ENCODE measurements at places on chromosomes 5 and 9.

DNA sequence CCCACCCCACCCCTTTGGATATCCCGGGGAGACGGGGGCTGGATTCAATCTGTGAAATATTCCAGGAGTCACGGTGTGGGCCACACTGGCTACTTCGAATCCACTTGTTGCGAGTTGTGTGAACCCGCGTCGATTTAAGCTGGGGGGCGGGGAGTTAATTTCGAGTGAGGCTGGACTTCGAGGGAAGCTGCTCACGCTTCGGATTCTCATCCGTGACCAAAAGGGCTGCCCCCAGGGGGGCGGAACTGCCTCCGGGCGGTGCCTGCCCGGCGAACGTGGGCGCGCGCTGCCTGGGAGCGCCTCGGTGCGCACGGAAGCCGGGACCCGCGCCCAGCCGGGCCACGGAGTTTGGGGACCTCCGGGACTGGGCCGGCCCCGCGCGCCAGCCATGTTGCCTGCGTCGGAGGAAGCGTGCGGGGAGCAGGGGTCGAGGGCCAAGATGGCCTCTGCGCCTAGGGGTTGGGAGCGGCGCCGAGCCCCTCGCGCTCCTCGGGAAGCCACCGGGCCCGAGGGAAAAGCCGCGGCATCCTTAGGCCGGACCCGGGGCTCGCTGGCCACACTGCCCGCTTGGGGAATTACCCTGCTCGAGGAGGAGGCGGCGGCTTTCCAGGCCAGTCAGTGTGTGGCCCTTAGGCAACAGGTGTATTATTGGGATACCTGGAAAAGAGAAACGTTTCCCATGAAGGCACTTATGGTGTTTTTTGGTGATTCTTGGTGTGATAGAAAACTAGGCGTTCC is 975 bp downstream of the OCLN start:
- no peak overlapping the region for H3K27ac ChIP-seq
- H3K4me3 ChIP-seq: peak overlapping the region; percentile 64
- ATAC-seq: peak; percentile 16
- H3K27me3 ChIP-seq: peaks cover 38% of the 10 kb centered on the region
- H3K36me3 ChIP-seq: no peaks in the 10 kb centered on the region
- H3K4me1 ChIP-seq: no peaks in the 10 kb centered on the region

DNA sequence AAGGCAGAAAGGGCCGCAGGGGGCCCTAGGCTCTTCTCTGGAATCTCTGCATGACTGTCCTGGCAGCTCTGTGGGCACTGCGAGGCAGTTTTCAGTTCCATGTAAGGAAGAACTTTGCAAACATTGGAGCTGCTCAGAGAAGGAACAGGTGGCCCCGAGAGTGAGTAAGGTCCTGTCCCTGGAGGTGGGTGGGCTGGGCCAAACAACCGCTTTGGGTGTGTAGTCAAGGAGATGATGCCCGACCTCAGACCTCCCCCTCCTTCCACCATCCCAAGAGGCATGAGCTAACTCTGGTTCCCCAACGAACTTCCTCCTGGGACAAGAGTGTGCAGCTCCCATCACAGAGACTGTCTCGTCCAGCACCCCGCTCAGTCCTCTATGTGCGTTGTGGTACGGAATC is 20.5 kb downstream of the CSF1R start:
- H3K4me1 ChIP-seq: peaks cover 6% of the 10 kb centered on the region
- ATAC-seq: no peak
- no peaks in the 10 kb centered on the region for H3K36me3 ChIP-seq
- no peaks in the 10 kb centered on the region for H3K27me3 ChIP-seq

GRCh38 chr9:110887276-110887675 is 151.0 kb downstream of the LPAR1 start:
- ATAC-seq: no peak
- no peaks in the 10 kb centered on the region for H3K4me1 ChIP-seq
- no peak overlapping the region for H3K4me3 ChIP-seq
- no peaks in the 10 kb centered on the region for H3K27me3 ChIP-seq
- H3K36me3 ChIP-seq: no peaks in the 10 kb centered on the region
- H3K27ac ChIP-seq: no peak overlapping the region

DNA sequence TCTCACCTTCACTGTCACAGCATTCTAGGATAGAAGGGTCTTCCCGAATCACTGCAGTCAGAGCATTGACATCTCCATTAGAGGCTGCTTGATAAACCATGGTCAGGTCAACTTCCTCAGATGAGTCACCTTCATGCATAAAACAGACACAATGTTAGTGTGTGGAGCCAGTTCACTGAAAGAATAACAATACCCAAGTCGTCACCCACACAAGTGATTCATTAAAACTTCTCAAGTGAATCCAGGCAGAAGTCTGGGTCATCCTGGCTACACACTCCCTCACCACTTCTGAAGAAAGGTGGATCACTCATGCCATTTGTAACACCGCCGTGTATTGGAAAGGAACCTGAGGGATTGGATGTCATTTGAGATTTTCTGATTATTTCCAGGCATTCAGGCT is 49.6 kb downstream of the ANKRD55 start:
- H3K36me3 ChIP-seq: no peaks in the 10 kb centered on the region
- H3K4me3 ChIP-seq: no peak overlapping the region
- peak; percentile 54 for ATAC-seq
- no peaks in the 10 kb centered on the region for H3K27me3 ChIP-seq

DNA sequence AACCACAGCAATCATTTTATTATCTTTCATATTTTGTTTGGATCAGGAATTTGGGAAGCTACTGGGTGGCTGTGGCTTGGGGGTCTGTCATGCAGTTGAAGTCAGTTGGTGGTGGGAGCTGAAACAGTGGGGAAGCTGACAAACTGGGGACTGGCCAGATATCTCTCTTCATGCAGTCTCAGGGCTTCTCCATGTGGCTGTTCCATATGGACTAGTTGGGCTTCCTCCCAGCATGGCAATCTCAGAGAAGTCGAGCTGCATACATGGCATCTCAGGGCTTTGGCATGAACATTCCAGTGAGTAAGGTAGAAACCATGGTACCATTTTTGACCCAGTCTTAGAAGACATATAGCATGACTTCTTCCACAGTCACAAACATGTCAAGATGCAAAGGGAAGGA is 274.8 kb downstream of the ENC1 start:
- no peaks in the 10 kb centered on the region for H3K36me3 ChIP-seq
- no peaks in the 10 kb centered on the region for H3K4me1 ChIP-seq
- H3K4me3 ChIP-seq: no peak overlapping the region
- H3K27ac ChIP-seq: no peak overlapping the region
- H3K27me3 ChIP-seq: peaks cover 4% of the 10 kb centered on the region
- ATAC-seq: no peak

DNA sequence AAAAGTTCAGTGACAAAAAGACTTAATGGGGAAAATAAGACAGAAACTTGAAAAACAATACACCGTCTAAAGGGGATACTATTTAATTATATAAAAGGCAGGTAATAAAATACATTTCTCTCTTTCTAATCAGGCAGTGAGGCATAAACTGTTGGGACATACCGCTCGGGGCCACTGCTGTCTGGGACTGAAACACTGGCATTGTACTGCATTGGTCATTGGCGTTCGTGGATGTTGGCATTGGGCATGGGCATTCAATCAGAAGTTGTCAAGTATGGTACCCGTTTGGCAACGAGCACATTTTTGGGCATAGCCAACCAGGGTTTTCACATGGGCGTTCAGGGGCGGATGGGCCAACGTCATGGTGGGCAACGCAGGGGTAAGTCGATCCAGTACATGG is 4.7 kb downstream of the HNRNPK start:
- peaks cover 100% of the 10 kb centered on the region for H3K36me3 ChIP-seq
- H3K4me3 ChIP-seq: peak overlapping the region; percentile 89
- H3K27me3 ChIP-seq: no peaks in the 10 kb centered on the region
- peaks cover 41% of the 10 kb centered on the region for H3K4me1 ChIP-seq

DNA sequence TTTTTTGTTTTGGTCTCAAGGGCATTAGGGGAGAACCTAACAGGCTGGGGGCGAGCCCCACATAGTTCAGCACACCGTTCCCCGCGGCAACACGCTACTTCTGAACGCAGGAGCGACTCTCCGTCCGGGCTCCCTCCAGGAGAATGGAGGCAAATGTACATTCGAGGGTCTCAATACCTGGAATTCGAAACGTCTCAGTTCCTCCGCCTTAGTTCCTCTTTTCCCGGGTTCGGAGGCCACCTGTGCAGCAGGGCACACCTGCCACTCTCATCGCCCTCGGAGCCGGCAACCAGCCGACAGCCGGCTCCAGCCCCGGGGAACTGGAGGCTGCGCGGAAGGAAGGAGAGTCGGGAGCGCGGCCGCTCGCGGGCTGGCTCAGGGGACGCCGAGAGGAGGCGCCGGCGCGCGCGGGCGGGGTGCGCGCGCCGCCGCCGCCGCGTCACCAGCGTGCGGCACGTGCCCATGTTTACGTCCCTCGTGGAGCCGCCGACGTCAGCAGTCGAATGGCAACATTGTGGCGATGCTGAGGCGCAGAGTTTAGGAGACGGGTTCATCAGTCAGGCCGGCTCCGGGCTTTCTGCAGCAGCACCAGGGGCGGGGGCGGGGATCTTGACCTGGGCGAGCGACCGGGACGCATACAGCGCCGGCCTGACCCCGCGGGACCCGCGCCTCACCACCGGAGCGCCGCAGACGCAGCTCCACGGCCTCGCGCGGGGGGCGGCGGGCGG is at the start of gene JMY:
Gene JMY (plus strand): TSS at position 498 of the 728 bp plus-strand sequence. CDS start 520 bp downstream, outside the sequence.
- no peaks in the 10 kb centered on the region for H3K27me3 ChIP-seq
- peak; percentile 76 for ATAC-seq
- peak within 1 kb of the TSS; percentile 86 for H3K4me3 ChIP-seq
- H3K4me1 ChIP-seq: peaks cover 6% of the 10 kb centered on the region
- H3K27ac ChIP-seq: peak within 1 kb of the TSS; percentile 98
- H3K36me3 ChIP-seq: peaks cover 23% of the 10 kb centered on the region

GRCh38 chr5:179798144-179798770 is 4.5 kb downstream of the LTC4S start:
- no peak overlapping the region for H3K27ac ChIP-seq
- H3K4me3 ChIP-seq: no peak overlapping the region
- no peaks in the 10 kb centered on the region for H3K27me3 ChIP-seq
- ATAC-seq: no peak

GRCh38 chr9:36873247-36873875 is 160.7 kb downstream of the PAX5 start:
- H3K4me3 ChIP-seq: no peak overlapping the region
- ATAC-seq: peak; percentile 91
- H3K4me1 ChIP-seq: no peaks in the 10 kb centered on the region
- H3K27ac ChIP-seq: no peak overlapping the region
- H3K36me3 ChIP-seq: no peaks in the 10 kb centered on the region

- no peak overlapping the region for H3K4me3 ChIP-seq
- no peaks in the 10 kb centered on the region for H3K36me3 ChIP-seq
- H3K4me1 ChIP-seq: no peaks in the 10 kb centered on the region
Observed at GRCh38 chr5:14184725-14185124, 41.6 kb downstream of the TRIO start.

- no peaks in the 10 kb centered on the region for H3K27me3 ChIP-seq
- H3K27ac ChIP-seq: no peak overlapping the region
- H3K4me3 ChIP-seq: no peak overlapping the region
- H3K36me3 ChIP-seq: no peaks in the 10 kb centered on the region
- H3K4me1 ChIP-seq: no peaks in the 10 kb centered on the region
Observed at GRCh38 chr5:19241690-19242089, 746.3 kb downstream of the CDH18 start.

GRCh38 chr5:176353533-176353932 is 8.0 kb downstream of the KIAA1191 start:
- H3K27me3 ChIP-seq: no peaks in the 10 kb centered on the region
- peaks cover 100% of the 10 kb centered on the region for H3K36me3 ChIP-seq
- ATAC-seq: no peak
- H3K27ac ChIP-seq: no peak overlapping the region

GRCh38 chr9:7561527-7562080 is 238.0 kb downstream of the DMAC1 start:
- no peak overlapping the region for H3K4me3 ChIP-seq
- H3K36me3 ChIP-seq: no peaks in the 10 kb centered on the region
- ATAC-seq: no peak

GRCh38 chr5:127410959-127411358 is 106.5 kb upstream of the PRRC1 start:
- ATAC-seq: peak; percentile 32
- H3K4me1 ChIP-seq: no peaks in the 10 kb centered on the region
- H3K4me3 ChIP-seq: no peak overlapping the region
- no peaks in the 10 kb centered on the region for H3K36me3 ChIP-seq
- H3K27ac ChIP-seq: no peak overlapping the region
- peaks cover 15% of the 10 kb centered on the region for H3K27me3 ChIP-seq

DNA sequence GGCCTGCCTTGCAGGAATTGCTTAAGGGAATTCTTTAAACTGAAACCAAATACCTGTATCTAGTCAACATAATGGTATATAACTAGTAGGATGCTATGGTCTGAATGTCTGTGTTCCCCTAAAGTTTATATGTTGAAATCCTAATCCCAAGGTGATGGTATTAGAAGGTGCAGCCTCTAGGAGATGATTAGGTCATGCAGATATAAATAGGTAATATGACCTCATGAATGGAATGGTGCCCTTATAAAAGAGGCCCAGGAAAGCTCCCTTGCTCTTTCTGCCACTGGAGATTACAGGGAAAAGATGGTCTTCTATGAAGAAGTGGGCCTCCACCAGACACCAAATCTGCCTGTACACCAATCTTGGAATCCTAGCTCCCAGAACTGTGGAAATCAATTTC is 7.4 kb upstream of the KIAA1958 start:
- H3K27me3 ChIP-seq: no peaks in the 10 kb centered on the region
- H3K4me3 ChIP-seq: no peak overlapping the region
- peaks cover 5% of the 10 kb centered on the region for H3K36me3 ChIP-seq
- ATAC-seq: no peak

GRCh38 chr5:117165068-117165467 is 590.4 kb upstream of the SEMA6A start:
- H3K27me3 ChIP-seq: no peaks in the 10 kb centered on the region
- H3K4me1 ChIP-seq: no peaks in the 10 kb centered on the region
- ATAC-seq: no peak
- H3K36me3 ChIP-seq: no peaks in the 10 kb centered on the region
- no peak overlapping the region for H3K27ac ChIP-seq

DNA sequence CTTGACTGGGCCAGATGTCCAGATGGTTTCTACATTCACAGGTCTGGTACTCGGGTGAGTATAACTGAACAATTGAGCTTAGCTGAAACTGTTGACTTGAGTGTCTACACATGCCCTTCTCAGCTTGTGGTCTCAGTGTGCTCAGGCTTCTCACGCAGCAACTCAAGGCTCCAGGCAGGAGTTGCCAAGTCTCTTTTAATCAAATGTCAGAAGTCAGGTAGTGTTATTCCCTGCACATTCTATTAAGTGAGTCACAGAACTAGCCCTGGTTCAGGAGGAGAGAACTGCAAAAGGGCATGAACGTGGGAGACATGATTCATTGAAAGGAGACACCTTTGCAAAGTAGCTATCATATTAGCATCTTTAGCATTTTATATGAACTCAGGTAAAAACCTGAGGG is 199.3 kb upstream of the ACTBL2 start:
- no peaks in the 10 kb centered on the region for H3K4me1 ChIP-seq
- H3K4me3 ChIP-seq: no peak overlapping the region
- no peak overlapping the region for H3K27ac ChIP-seq
- no peaks in the 10 kb centered on the region for H3K36me3 ChIP-seq

GRCh38 chr5:43007911-43008362 is 32.2 kb downstream of the ANXA2R start:
- peaks cover 20% of the 10 kb centered on the region for H3K36me3 ChIP-seq
- peak overlapping the region; percentile 84 for H3K4me3 ChIP-seq
- peaks cover 25% of the 10 kb centered on the region for H3K4me1 ChIP-seq
- H3K27ac ChIP-seq: peak overlapping the region; percentile 91
- no peaks in the 10 kb centered on the region for H3K27me3 ChIP-seq
- peak; percentile 76 for ATAC-seq
